ENCODE measurements at places on chromosomes 1 and 21.

GRCh38 chr1:40772146-40772955 is 11.2 kb upstream of the KCNQ4 start:
- DNase-seq = no peak

DNA sequence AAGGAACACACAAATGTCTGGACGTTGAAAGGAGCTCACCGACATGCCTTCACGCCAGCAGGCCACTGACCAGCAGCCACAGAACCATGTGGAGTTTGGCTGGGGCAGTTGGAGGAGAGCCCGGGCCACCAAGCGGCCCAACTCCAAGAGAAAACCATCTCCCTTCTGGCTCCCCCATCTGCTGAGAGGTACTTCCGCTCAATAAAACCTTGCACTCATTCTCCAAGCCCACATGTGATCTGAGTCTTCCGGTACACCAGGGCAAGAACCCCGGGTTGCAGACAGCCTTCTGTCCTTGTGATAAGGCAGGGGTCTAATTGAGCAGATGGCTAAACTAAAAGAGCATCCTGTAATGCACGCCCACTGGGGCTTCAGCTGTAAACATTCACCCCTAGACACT is 24.4 kb downstream of the RGS4 start:
- DNase-seq = no peak

GRCh38 chr1:179589509-179589908 is 2.1 kb upstream of the TDRD5 start:
- no peak for DNase-seq

- DNase-seq = no peak
Measured at GRCh38 chr1:229557200-229557850, 1.2 kb downstream of the ABCB10 start.

DNA sequence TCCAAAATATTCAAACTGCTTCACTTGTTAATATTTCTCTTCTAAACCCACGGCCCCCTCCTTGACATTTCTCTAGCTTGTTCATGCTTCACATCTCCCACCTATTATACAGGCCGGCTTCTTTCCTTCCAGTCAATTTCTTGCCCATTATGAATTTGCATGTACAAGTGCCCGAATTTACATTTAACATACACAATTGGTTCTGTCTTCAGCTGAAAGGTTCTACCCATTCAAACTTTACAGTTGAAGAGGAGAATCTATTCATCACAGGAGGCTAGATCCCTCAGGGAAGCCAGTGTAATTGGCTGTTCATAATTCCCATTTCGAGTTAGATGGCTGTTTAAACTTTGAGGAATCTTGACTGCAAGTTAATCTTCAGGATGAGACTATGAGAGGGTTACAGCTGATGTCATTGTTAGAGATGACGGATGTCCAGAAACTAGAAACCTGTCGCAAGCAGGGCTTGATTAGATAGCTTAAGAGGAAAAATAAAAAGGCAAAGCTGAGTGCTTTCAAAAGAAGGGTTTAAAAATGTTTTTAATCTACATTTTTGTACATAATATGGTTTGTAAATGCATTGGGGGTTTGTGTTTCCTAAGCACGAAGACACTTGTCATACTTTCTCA is 157.0 kb downstream of the ADSS2 start:
- DNase-seq = no peak

- DNase-seq = no peak
Measured at GRCh38 chr1:174922121-174922520, 77.6 kb upstream of the CACYBP start.

- no peak for DNase-seq
Measured at GRCh38 chr1:55150880-55151588, 64.1 kb downstream of the USP24 start.

DNA sequence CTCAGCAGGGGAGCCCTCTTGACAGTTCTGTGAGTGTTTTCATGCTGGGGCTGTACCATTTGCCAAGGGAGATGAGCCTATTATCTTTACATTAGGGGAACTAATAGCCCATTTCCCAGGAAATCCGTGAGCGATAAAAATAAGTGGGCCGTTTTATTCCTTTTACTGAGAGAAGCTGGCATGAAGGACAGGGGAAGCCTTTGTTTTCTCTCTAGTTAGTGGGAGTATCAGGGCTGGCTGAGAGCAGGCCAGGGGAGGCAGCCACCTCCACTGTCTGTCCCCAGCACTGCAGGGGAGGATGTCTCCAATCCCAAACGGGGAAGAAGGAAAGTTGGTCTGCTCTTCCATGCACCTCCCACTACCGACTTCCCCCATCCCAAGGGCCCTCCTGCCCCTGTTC is 2.5 kb downstream of the UBL4B start:
- DNase-seq = no peak

DNA sequence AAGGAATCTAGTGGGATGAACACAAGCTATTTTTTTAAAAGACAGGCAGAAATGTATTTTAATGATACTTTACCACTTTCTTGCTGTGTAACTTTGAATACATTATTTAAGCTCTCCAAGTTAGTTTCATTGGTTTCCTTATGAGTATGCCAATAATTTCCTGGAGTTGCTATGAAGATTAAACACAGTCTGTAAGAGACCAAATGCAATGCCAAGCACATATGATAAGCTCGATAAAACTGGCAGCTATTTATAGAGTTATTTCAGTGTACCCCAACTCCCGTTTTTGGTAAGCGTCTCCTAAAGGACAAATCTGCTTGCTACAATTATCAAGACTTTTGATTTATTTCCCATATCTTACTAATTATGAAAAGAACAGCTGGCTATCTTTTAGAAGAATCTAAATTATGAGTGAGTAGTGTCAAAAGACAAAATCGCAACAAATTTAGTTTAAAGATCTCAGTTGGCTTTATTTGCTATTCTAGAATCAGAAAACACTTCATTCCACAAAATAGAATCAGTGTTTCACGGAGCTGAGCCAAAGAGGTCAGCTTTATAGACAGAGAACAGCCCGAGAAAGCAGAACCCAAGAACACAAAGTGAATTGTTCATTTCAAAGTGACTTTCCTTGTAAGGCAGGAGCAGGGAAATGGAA is 7.2 kb upstream of the MAP10 start:
- DNase-seq = no peak

GRCh38 chr1:33466159-33466558 is 6.3 kb upstream of the ZSCAN20 start:
- DNase-seq = no peak

- no peak for DNase-seq
Measured at GRCh38 chr1:21490774-21491487, 18.3 kb upstream of the ALPL start.

DNA sequence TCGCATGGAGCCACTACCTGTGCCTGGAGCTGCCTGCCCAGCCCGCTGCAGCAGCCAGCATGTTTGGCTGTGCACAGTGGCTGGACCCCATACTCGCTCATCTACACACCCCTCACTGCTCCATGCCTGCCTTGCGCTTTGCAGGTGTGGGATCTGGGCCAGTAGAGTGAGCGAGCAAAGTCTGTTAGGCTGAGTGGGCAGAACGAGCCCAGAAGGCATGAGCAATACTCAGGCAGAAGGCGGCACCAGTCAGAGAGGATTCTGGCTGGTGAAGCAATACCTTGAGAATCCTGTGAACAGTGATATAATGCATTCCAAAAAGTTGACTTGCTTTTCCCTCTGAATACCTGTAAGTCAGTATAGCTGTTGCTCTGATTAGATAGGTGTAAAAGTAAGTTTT is 816.4 kb downstream of the KCNT2 start:
- DNase-seq = no peak

DNA sequence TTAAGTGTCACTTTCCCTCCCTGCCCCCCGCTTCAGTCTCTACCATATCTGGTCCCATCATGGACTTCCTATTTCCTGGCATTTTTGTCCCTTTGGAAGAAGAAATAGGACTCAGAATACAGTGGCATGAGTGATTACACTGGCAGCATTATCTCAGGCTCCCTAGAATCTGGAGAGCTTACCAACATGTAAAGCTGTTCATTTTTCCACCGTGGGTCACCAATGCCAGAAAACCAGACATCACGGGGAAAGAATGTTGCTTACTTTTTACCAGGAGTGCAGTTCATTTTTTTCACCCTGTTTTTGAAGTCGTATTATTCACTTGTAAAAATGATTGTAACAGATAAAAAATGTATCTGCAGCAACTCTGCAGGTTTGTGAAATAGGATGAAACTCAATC is 44.8 kb downstream of the BACH1 start:
- DNase-seq = no peak

DNA sequence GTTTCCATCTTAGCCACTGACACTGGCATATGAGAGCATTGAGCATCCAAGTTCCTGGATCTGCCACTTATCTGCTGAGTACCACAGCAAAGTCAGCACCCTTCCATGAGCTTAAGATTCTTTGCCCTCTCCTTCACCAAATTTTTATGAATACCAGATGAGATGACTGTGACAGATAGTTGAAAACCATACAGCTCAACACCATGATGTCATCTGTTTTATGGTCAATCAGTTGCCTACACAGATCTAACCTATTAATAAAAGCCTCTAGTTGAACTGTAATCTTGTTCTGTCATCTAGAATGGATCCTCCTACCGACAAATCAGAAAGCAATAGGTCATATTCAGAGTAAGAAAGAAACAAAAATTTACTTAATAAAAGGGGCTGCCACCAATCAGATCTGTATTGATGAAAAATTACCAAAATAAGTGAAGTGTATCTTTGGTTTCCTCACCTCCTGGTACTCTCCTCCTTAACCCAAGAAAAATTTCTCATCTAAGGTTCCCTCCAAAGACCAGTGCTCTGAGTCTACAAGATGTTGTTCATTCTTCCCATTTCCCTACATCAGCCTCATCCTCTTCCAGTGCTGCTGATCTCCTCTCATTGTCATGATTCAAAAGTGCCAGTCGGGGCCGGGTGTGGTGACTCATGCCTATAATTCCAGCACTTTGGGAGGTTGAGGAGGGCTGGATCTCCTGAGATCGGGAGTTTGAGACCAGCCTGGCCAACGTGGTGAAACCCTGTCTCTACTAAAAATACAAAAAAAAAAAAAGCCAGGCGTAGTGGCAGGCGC is 138.8 kb upstream of the CTTNBP2NL start:
- DNase-seq = no peak

GRCh38 chr1:17251701-17252376 is 2.9 kb downstream of the PADI3 start:
- DNase-seq = no peak

DNA sequence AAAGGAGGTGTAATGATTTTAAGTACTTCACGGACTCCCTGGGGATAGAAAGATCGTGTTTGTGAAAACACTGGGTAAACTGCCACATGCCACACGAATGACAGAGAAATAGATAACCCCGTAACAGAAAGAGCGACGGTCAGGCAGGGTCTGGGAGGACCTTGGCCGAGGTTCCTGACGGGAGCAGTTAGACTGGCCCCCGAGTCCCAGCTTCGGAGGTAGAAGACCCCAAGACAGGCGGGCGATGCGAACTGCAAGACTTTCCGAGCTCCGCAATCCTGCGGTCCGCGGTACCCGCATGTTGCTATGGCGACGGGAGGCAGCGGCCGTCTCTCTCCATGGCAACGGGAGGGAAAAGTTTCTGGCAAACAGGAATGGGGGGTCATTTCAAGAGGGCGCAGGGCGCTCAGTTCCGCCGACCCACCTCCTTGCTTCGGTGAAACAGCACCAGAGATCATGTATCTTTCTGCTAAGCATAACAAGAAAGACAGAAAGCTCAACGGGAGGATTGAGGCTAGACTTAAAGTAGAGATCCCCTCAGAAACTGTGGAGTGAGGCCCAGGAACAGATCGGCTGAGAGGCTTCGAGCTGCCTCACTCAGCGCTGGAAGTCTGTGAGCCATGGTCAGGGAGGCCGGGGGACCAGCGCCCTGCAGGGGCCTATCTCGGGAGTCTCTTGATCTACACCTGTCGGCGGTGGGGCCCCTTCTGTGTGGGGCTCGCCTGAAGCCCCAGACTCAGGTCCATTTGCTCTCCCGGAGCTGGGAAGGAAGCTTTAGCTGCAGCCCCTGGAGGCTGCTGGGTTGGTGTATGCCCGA is 685 bp upstream of the SYT6 start:
- DNase-seq = no peak

- DNase-seq = no peak
Measured at GRCh38 chr1:239758756-239759155, 332.9 kb upstream of the FMN2 start.

DNA sequence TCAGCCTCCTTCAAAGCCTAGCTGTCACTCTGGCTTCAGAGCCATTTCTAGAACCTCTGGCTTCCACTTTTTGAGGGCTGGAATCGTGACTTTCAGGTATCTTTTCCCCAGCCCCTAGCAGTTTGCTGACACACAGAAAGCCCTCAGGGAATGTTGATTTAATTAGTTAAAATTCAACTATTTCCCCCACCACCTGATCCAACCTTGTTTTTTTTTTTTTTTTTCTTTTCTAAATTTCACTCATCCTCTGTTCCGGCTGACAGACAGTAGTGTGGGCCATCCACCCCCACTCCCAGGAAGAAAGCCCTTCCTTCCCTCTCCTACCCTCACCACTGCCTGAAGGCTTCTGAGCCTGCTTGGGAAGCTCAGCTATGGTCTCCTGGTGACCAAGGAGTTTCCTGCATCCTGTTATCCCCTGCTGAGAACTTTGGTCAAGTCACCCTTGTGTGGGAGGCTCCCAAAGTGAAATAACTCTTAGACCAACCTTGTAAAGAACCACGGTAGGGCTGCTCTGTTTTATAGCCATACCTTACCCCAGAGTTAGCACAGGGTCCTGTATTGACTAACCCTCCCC is 29.4 kb downstream of the KCNJ6 start:
- DNase-seq = no peak

DNA sequence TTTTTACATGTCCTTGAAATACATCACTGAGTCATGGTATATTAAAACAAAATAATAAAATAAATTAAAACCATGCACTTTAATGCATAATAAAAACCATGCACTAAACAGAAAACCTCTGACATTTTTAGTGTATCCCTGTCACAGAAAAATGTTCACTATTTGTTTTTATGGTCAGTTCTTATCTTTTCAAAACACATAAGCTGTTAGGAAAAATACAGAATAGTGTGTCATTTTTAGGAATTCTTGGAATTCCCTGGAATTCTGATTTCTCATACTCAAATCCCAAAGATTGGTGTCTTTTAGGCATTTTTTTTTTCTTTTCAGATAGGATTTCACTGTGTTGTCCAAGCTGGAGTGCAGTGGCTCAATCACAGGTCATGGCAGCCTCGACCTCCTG is 25.1 kb upstream of the TINAGL1 start:
- no peak for DNase-seq

GRCh38 chr1:15507278-15507677 is 16.7 kb downstream of the CASP9 start:
- no peak for DNase-seq

All from NT2/D1 (cell line).